Ovary (tissue), 10 donors: ENCODE measurements at places on chromosomes 12 and 14. TPM values are rescaled to one million over a fixed set of nuclear protein-coding genes. Genes with fewer than 3 reads are reported as not detected.

- H3K4me1 ChIP-seq: peaks cover 14% of the 10 kb centered on the region
- no peak overlapping the region for H3K4me3 ChIP-seq
- no peaks in the 10 kb centered on the region for H3K36me3 ChIP-seq
- DNase-seq: no peak
- H3K27ac ChIP-seq: no peak overlapping the region
Observed at GRCh38 chr12:69471667-69472385, 1.6 kb downstream of the FRS2 start.

DNA sequence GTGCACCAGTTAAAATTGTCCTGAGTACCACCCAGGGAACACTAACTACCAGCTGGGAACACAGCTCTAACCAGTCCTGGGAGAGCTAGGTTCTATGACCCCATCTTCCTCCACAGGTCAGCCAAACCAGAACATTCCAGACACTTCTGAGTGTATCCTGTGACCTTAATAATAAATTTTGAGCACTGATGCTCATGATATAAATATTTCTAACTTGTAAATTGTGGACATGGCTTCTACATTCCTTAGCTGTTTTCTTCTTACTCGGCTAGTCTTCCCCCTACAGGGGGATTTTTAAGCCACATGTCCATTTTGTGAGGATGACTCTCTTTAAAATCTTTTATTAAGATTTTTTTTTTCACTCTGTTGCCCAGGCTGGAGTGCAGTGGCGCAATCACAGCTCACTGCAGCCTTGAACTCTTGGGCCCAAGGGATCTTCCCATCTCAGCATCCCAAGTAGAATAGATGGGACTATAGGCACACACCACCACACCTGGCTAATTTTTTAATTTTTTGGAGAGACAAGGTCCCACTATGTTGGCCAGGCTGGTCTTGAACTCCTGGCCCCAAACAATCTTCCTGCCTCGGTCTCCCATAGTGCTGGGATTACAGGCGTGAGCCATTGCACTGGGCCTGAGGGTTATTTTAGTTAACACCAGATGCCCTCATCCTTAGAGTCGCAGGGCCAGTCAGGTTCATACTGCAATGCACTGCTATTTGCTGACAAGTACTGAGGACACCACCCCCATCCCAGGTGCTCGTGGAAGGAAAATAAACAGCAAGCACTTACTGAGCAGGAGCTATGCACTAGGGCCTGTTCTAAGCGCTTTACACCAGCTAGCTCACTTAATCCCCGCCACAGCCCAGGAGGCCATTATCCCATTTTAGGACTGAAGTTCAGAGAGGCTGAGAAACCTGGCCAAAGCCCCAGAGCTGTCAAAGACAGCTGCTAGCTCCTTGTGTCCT is 142.6 kb upstream of the NCOR2 start:
- no peak for DNase-seq
- H3K27ac ChIP-seq: no peak overlapping the region
- no peaks in the 10 kb centered on the region for H3K27me3 ChIP-seq
- no peaks in the 10 kb centered on the region for H3K36me3 ChIP-seq
- H3K4me1 ChIP-seq: no peaks in the 10 kb centered on the region
- H3K4me3 ChIP-seq: no peak overlapping the region

DNA sequence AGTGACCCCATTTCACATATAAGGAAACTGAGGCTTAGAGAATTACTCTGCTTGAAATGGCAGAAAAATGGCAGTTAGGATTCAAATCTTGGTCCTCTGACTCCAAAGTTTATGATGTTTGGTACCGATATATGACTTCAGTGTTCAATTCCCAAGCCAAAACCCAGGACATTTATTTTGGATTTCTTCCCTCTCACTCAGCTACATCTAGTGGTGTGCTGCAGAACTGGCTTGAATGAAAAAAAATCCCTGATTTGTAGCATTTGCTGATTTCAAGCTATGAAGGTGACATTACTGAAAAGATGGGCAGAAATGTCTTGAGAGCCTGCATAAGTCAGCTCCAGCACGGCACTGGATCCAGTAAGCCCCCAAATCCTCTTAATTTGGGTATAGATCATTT is 106.4 kb downstream of the EFCAB11 start:
- no peak for DNase-seq
- no peak overlapping the region for H3K4me3 ChIP-seq
- H3K27ac ChIP-seq: no peak overlapping the region
- H3K27me3 ChIP-seq: no peaks in the 10 kb centered on the region
- H3K4me1 ChIP-seq: no peaks in the 10 kb centered on the region

- no peaks in the 10 kb centered on the region for H3K27me3 ChIP-seq
- H3K4me1 ChIP-seq: no peaks in the 10 kb centered on the region
- H3K27ac ChIP-seq: no peak overlapping the region
- H3K36me3 ChIP-seq: no peaks in the 10 kb centered on the region
- no peak overlapping the region for H3K4me3 ChIP-seq
Observed at GRCh38 chr12:97960225-97960624, 497.6 kb downstream of the RMST start.

The MSI1 gene
- 2.6 TPM for total RNA-seq
